ENCODE measurements at places on chromosomes 4 and X. TPM values are rescaled to one million over a fixed set of nuclear protein-coding genes. Genes with fewer than 3 reads are reported as not detected.

RRH gene
- total RNA-seq, result not detected

- DNase-seq, result no peak
Measured at GRCh38 chr4:143921181-143921580, 15.8 kb upstream of the GYPE start.

DNA sequence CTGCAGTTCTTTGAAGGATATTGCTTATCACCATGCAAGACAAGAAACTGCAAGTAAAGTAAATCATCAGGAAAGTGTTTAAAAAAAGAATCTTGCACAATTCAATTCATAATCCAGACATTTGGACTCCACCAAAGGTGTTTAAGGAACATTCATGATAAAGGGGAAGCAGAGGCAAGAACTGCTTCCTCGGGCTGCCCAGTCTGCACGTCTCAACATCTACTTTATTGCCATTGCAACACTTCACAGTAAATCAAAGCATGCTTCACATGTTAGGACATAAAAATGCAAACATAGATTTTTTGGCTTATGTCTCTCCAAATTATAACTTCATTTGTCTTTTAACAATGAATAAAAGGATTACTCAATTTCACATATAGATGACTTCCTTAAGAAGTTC is 42.5 kb downstream of the MID1 start:
- DNase-seq, result no peak

DNA sequence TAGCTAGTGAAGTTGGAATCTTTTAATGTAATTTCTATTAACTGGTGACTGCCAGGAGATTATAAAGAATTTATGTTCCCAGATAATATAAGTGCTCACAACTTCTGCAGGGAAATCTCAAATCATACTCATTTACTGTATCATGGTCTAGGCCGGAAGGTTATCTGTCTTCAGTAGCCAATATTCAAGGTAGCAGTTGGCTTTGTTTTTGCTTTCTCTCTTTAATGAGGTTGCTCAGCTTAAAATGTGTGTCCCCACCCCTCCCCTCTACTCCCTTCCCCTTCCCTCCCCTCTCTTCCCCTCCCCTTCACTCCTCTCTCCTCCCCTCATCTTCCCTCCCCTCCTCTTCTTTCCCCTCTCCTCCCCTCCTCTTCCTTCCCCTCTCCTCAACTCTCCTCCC is 117.6 kb downstream of the HPGD start:
- DNase-seq, result no peak

GRCh38 chr4:101833480-101833879 is 43.0 kb downstream of the BANK1 start:
- DNase-seq, result no peak

All from HFFc6 (cell line).